ENCODE measurements at places on chromosomes 6 and 20.

DNA sequence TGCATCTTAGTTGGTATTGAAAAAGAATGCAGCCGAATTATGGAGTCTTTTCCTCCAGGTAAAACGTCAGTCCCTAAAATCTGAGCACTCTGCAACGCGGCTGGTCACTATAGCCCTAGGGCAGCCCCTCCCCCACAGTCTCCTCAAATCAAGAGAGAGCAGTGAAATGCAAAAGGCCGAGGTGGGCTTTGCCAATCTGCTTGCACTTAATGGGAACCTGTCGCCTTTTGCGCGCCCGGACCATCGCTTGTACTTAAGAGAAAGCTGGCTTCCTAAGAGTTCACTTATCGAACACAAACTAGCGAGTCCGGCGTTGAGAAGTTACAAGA is 447 bp downstream of the MCM3 start:
- peak; percentile 80 for DNase-seq

DNA sequence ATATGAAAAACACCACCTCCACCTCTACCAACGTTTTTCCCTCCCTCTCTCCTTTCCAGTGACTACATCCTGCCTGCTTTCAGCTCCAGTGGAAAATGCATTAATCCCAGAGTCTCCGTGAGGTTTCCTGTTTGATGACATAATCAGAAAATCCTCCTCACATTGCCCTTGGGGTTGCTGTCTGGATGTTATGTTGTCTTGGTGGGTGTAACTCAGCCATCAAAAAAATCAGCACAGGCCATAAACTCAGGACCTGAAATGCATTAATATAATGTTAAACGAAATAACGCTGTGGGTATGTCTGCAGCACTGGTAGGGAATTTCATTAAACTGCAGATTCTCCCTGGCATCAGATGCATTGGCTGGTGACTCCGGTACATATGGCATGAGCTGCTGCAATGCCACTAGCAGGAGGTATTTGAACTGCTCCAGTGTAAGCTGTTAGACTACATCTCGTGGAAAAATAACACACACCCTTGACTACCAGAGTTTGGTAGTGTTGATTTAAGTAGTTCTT is 297.8 kb downstream of the PRL start:
- no peak for DNase-seq

DNA sequence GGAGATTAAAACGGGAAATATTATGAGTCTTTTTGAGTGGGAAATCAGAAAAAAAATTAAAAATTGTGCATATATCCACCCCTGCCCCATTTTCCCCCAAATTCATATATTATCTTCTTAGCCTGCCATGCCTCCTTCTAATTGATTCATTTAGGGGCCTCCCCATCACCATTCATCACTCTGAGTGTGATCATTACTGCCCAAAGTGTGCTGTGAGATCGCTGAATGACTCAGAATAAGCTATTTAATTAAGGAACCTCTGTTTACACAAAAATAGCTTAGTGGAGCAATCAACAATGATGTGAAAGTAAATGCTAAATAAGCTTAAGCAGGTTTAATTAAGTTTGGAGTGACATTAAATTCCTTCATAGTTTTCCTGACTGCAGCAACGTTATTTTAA is 645.5 kb downstream of the GRIK2 start:
- no peak for DNase-seq

DNA sequence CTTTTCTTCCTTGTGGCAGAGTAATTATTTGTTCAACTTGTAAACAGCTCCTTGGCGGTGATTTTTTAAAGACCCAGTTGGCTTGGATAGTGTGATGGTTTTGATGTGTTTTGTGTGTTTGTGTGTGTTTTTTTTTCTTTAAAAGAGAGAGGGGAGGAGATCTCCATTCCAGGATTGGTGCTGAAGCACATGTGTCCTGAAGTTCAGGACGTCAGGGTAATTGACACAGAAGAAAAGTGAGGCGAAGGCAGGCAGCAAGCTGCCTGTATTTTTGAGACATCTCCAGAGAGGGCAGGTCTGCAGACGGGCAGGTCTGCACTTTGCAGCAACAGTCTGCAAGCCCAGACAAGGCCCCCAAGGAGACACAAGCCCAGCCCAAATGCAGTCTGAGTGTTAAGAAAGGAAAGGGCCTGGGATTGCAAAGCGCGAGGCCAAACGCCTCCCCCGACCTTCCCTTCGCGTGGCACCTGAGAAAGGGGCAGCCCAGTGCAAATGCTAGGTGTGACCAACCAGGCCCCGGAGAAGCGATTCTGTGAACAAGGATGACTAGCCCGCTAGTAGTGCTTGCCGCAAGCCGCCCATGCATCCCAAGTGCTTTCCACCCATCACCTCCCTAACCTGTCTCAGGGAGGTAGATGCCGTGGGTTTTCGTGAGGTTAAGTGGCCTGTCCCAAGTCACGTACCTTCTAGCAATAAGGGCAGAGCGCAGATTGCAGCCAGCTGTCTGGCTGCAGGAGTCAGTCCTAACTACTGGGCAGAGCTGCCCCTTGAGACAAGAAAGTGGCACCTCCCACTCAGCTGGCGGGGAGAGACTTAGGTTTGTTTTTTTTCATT is 230.5 kb downstream of the ZMYND8 start:
- DNase-seq: peak; percentile 15

- peak; percentile 50 for DNase-seq
These were observed 46.3 kb downstream of the SOD2 start for GRCh38 chr6:159646733-159647132.

DNA sequence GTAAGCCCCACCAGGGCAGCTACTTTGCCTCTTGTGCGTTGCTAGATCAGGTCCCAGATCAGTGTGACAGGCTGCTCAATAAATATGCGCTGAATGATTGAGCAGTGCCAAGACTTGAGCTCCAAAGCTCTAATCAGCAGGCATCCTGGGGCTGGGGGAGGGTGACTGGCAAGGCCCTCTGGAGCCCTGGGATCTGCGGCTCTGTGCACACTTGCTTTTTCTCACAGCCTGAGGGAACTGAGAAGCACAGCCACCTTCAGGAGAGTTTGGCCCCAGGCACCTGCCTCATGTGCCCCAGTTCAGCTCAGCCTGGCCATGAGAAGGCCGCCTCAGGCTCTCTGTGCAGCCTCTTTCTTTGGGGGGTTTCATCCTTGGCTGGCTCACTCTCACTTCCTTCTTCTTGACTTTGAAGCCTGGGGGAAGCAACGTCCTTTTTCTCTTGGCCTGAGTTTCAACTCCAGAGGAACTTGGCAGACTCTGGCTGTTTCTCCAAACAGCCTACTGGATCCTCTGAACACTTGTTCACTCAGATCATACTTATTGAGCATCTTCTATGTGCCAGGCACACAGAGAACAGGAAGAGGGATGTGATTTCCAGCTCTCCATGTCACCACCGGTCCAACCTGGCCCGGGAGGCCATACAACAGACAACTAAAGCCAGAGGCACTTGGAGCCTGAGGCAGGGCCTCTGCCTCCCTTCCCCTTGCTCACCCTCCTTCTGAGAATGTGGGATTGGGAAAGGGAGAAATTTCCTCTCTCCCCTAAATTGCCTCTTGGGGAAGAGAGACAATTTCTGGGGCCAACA is 114.0 kb downstream of the VEGFA start:
- DNase-seq: peak; percentile 82

GRCh38 chr6:30042914-30043313 is 18.2 kb upstream of the POLR1H start:
- no peak for DNase-seq

DNA sequence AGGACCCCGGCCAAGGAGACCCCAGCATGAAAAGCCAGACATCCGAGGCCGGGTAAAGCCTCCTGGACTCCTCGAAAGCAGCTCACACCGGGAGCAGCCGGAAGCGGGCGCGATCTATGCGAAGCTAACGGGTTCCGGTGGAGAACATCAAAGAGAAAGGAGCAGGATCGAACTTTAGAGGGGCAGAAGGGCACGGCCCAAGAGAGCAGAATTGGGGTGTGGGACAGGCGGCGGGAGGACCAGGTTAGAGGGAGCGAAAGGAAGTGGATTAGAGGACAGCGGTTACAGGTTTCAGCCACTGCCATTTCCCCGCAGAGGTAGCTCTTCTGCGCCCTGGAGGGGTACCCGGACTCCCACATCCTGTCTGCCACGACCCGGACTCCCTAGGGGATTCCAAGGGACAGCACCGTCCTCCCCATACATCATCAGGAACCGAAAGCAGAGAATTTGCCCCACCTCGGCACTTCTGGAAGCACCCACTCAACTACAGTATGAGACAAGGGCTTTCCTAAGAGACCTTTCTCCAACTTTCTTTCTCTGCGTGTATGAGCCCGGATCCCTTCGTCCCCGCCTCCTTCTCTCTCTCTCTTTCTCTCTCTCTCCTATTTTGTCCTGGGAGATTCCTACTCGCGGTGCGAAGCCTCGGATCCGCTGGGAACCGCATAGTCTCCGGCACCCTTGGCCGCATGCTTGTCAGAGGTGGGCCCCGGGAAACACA is 507 bp upstream of the VGLL2 start:
- DNase-seq: no peak

DNA sequence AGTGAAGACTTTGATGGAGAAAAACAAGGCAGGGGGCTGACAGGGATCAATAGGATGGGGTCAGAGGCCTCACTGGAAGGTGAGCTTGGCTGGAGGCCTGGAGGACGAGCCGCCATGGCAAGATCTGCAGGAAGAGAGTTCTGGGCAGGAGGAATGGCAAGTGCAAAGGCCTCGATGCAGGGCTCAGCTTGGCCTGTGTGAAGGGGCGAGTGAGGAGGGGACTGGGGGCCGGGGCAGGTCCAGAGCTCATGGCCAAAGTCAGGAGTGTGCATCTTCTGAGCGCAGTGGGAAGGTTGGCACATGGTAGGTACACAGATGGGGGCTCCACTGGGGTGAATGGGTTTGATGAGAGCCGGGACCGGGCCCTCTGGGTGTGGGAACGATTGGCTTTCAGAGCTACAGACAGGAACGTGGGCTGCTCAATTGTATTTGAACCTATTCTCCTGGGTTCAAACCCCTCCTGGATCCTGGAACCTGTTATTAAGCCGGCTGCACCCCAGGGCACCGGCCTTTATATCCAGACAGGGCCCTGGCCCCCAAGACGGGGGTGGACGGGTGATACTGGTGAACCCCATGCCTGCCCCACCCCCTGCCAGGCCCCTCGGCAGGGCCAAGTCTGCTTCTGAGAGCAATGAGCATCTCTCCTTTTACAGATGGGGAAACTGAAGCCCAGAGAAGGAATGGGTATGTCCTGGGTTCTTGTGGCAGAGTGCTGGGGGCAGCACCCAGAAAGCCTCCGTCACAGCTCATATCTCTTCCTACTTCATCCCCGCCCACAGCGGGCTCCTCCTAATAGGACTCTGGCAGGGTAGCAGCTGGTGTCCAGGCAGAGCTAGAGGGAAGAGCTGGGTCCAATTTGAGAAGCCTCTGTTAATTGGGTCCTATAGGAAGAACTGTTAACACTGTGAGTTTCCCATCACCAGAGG is 106.1 kb downstream of the CEBPB start:
- DNase-seq: no peak

GRCh38 chr6:36984581-36985416 is 1.2 kb downstream of the MTCH1 start:
- peak; percentile 43 for DNase-seq
